CD4-positive, alpha-beta T cell treated with Interleukin-17A for 4 hours (primary cell): ENCODE measurements at places on chromosomes 5 and 9.

GRCh38 chr5:129113867-129114266, 19.3 kb downstream of the ISOC1 start:
- no peak for DNase-seq

DNA sequence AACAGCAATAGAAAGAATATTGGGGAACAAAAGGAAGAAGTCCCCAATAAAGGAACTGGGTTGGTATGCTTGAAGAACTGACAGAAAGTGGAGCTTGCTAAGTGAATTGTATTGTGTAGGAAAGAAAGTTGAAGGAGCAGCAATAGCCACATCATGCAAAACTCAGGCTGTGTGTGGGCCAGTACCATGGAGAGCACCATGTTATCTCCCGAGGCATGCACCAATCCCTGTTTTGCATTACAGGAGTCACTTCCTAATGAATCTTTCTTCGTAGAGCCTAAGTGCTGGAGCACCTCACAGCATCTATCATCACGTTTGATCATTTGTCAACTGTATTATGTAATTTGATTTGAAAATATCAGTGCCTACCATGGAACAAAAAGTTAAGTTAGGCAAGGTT, 137.7 kb upstream of the NMUR2 start:
- no peak for DNase-seq

GRCh38 chr9:34486572-34486971, 28.0 kb downstream of the DNAI1 start:
- DNase-seq, result no peak

DNA sequence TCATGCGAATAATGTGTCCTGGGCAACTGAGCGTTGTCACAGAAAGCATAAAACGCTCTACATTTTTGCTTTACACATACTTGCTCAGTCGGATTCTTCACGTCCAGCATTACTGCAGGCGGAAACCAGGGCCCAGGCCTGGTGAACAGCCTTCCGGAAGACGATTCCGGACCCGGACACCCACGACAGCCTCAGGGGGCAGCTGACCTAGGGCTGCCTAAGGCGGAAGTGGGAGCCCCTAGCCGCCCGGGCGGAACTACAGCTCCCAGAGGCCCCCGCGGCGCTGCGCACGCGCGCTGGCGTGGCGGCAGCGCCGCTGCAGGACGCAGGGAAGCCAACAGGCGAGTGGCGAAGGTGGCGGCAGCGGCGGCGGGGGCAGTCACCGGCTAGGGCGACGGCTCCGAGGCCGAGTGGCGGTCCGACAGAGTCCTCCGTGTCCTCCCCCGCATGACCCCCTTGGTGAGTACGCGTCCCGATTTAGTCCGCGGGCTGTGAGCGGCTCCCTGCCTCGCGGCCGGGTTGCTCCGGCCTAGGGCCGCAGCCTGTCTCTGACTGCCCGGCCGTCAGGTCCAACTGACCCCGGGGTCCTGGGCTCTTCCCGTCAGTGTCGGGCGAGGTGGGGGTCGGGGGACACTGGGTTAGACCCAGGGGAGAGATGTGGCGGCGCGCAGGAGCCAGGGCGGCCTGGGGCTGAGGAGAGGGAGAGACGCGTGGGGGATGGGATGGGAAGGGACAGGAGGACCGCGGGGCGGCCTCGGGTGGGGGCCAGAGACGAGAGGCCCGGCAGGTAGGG, at the start of gene GAPVD1:
Gene GAPVD1 (plus strand): TSS at position 326 of the 793 bp plus-strand sequence. CDS start 37,096 bp downstream, outside the sequence.
- DNase-seq, result peak; percentile 89

GRCh38 chr5:38994324-38994927, 79.8 kb downstream of the RICTOR start:
- DNase-seq, result peak; percentile 41

DNA sequence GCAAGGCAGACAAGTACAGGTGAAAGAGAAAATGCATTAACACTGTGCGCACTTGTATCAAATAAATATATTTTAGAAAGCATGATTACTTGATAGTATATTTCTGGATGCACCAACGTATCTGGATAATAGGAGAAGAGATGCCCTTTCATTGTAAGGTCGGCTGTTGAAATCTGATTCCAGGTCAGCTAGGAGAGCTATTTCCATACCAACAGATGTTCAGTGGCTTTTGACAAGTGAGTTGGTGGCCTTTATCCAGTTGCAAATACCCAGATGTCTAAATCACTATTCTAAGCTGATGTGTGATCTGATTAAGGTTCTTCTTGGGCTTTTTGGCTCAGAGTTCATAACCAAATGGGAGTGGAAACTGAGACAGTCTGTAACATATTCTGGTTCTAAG, 128.2 kb upstream of the TBCA start:
- no peak for DNase-seq

DNA sequence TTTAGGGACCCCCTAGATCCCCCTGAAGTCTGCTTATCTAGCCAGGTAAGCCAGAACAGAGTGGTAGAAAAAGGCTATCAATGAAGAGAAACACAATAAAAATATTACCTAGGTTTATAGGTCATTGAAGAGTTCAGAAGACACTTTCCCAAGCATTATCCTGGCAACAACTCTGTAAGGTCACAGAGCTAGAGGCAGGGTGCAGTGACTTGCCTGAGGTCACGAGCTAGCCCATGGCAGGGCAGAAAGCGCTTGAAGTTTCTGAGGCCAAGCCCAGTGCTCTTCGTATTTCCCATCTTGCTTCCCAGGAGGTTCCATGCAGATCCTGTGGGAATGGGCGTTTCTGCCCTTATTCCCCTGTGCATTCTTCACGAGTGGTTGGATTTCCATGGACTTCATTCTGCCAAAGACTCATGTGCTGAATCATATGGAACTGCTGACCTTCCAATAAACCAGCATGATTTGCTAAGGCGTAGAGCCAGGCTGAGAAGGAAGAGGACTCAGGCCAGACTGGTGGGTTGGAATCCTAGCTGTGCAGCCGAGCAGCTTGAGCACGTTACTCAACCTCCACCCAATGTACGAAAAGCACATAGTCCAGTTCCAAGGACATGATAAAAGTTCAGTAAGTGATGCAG, 22.1 kb downstream of the TRMO start:
- DNase-seq, result no peak

DNA sequence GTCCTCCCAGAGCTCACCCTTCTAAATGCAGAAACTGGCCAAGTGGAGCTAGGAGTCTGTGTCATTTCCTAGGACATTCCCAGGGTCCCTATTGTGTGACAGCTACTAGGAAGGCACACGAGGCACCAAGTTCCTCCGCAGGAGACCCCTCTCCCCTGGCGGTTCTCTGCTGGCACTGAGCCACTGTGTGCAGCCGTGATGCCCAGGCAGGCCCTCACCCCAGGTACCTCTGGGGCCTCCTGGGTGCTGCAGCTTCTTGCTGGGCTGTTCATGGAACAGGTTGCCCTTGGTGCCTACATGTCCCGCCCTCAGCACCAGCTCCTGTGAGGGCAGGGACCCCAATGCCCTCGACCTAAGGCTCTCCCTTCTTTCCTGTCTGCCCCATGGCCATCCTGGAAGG, 23.1 kb downstream of the MED10 start:
- no peak for DNase-seq

DNA sequence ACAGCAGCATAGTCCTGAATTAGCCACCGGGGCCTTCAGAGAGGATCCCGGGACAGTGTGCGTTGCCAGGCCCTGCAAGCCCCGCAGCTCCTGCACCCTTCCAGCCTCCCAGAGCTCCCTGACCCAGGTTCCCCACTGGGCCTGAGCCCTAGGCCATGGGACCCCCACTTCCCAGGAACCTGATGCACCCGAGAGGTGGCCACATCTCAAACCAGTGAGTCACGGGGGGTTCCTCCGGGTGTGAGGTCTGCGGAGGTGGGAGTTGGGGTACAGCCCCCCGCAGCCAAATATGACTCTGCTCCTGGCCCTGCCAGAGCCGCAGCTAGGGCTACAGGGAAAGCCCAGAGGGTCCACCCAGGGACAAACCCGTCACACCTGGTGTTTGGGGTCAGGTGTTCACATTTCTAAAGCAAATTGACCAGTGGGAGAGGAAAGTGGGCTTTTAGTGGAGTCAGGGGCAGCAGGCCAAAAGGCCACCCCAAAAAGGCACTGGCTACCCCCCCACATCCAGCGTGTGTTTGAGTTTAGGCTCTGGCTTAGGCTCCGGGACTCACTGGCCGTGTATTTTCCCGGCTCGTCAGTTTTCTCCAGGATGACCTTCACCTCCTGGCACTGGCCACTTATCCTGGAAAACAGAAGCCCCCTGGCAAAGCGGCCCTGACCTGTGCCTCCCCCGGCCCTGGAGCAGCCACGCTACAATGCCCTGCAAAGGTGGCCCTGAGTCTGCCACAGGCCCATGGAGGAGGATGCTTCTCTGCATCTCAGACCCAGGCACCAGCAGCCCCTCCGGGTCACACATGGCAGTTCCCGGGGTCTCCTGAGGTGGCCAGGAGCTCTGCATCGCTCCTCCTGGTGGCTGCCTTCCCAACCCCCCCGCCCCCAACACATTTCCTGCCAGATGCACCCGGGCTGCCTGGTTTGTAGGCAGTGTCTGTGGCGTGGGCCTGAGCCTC, 17.4 kb upstream of the OBP2B start:
- DNase-seq, result no peak
